Immature natural killer cell (primary cell): ENCODE measurements at places on chromosomes 4 and X.

GRCh38 chr4:11919316-11919715 is 490.6 kb upstream of the HS3ST1 start:
- no peak for DNase-seq

DNA sequence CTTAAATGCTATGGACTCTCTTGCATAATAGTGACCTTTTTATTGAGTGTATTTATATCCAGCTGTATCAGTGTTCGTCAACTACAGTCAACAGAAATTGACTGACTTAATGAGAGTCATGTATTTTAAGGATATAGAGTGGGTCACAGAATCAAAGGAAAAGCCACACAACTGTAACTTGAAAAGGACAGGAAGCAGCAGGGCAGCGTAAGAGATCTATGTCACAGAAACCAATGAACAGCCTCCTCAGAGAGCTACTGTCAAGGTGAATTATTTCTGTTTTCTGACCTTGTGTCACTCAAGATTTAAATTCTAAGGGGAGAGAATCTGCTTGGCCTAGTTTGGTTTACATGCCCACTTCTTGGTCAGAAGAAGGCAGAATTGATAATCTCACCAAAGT is 94.1 kb upstream of the FRAS1 start:
- no peak for DNase-seq

GRCh38 chr4:118390121-118390520 is 37.3 kb upstream of the PRSS12 start:
- DNase-seq, result no peak

DNA sequence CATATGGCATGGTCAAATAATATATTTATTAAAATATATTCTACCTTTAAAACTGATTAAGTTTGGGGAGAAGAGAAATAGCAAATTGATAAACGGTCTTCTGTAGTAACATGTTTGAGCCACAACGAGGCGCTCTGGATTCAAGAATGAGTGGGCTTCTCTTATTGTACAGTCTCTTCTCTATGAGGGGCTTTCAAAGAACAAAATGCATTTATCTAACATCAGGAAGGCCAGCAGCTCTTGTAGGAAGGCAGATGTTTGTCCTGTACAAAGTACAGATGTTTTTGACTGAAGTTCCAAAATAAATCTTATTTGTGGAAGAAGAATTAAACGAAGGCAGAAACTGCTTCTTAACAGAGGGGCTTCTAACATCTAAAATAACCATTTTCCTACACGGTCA is 153.6 kb downstream of the RASL11B start:
- no peak for DNase-seq

DNA sequence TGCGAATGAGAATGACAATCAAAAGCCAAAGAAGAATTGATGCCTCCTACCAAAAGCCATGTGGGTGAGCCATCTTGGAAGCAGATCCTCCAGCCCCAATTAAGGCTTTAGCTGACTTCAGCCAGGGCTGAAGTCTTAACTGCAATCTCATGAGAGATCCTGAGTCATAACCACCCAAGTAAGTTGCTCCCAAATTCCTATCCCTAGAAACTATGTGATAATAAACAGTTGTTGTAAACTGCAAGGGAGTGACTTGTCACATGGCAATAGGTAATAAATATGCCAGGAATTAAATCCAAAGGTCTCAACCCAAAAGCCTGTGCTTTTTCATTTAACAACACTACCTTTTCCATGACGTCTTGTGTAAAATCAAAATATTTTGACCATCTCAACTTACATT is 154.2 kb upstream of the TBL1X start:
- no peak for DNase-seq

DNA sequence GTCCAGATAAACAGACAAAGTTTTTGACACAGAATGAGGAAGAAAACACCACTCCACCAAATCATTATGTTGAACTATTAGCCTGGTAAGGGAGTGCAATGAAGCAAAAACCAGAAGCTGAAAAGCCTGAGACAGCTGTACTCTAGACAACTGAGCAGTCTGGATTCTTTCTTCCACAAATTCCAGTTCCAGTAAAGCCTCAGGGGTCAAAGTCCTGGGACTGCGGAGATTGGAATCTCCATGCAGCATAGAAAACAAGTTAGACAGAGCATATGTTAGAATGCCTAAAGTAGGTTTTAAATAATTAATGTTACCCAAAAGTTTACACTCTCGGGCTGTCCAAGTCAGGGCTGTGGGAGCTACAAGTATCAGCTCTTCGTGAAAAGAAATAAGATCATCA is 263.2 kb downstream of the TECRL start:
- no peak for DNase-seq

- no peak for DNase-seq
These were observed 61.8 kb downstream of the FHDC1 start for GRCh38 chr4:152997771-152998487.

- no peak for DNase-seq
These were observed 541.5 kb downstream of the PCDH7 start for GRCh38 chr4:31261632-31262031.

GRCh38 chr4:103786014-103786413 is 66.2 kb upstream of the TACR3 start:
- no peak for DNase-seq

GRCh38 chrX:8049827-8050226 is 121.2 kb downstream of the VCX2 start:
- DNase-seq, result no peak

DNA sequence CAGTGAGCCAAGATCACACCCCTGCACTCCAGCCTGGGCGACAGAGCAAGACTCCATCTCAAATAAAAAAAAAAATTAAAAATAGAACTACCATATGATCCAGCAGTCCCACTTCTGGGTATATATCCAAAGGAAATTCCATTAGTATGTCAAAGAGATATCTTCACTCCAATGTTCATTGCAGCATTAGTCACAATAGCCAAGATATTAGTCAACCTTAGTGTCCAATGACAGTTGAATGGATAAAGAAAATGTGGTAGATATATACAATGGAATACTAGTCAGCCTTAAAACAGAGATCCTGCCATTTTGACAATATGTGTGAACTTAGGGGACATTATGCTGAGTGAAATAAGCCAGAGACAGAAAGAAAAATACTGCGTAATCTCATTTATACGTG is 49.4 kb downstream of the C4orf46 start:
- DNase-seq, result no peak

DNA sequence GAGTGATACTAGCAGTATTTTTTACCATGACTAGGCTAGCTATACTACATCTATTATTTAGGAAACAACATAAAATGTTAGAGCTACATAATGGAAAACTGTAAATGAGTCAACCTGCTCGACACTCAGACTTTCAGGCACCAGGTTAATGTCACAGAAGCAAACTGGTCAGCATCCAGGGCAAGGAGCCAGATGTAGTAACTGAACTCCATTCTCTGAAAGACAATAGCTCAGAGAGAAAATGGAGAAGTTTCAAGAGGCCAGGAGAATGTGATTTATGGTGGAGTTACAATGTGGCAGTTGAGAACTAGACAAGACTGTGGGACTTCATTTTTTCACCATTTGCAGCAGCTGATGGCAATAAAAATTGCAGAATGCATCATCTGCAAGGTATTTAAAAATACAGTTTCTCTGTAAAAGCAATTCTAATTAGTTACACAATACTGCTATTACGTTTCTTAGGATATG is 342.7 kb upstream of the PABPC4L start:
- no peak for DNase-seq

- no peak for DNase-seq
These were observed 37.4 kb upstream of the GRPEL1 start for GRCh38 chr4:7105276-7105675.

DNA sequence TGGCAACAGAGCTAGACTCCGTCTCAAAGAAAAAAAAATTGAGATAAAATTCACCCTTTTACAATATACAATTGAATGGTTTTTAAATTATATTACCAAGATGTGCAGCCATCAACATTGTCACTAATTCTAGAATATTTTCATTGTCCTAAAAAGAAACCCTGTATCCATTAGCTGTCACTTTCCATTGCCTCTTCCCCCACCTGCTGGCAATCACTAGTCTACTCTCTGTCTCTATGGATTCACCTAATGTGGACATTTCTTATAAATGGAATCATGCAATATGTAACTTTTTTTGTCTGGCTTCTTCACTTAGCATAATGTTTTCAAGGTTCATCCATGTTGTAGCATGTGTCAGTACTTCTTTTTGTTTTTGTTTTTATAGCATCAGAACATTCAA is 20.8 kb downstream of the ABHD18 start:
- no peak for DNase-seq

GRCh38 chr4:101217353-101218031 is 129.8 kb downstream of the PPP3CA start:
- no peak for DNase-seq

- DNase-seq, result no peak
These were observed 58.8 kb upstream of the LHFPL1 start for GRCh38 chrX:112738347-112739033.

DNA sequence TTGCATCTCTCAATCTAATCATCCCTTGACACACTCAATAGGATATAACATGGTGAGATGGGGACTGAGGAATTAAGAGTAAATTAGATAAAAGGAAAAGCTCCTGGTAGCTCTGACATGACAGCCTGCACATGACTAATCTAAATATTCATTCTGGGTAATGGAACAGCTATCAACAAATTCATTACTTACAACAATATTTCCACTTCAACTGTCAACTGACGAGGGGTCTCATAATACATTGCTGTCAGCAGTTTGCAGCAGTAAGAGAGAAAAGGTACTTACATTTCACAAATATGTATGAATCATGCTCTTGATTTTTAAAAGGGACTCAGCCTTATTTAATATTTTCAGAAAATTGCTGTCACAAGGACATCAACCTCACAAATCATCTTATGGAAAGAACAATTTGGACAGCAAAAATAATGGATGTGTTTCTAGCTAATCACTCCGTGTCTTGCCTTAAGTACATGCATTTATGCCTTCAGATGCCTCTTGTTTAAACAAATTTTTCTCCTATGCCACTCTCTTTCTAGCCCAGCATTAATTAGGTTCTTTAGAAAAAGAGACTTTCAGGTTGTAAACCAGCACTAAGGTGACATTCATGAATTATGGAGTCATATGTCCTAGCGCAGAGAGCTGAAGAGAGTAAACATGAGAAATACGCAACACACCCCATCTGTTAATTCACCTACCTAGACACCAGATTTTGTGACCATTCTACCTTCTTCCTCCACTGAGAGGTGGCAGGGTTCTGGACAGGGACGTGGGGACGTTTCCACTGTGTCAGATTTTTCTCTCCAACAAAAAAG is 99.6 kb upstream of the TMEM150C start:
- no peak for DNase-seq

GRCh38 chr4:123423819-123424218 is 27.2 kb downstream of the SPRY1 start:
- no peak for DNase-seq

GRCh38 chrX:41596596-41596995 is 92.2 kb upstream of the GPR34 start:
- no peak for DNase-seq

- DNase-seq, result no peak
These were observed 309.4 kb downstream of the CAMK2D start for GRCh38 chr4:113452152-113452551.

GRCh38 chr4:26426892-26427291 is 63.4 kb downstream of the CCKAR start:
- DNase-seq, result no peak
